ENCODE measurements at places on chromosomes 12 and 14.

DNA sequence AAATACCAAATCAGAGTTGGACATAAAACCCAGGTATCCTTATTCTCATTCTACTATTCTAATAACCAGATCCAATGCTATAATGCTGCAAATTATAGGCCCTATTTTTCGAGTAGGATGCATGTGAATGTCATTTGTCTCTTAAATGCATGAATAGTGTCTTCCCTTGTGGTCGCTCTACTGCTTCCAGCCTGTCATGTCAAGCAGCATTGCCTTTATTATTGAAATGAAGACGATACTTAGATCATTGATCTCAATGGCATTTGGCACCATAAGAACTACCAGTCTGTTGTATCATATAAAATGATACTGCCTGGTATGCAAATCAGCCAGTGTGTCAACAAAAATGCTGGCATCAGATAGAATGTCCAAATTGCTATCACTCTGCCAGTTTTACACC, 649.1 kb downstream of the DIO2 start:
- no peak for DNase-seq

DNA sequence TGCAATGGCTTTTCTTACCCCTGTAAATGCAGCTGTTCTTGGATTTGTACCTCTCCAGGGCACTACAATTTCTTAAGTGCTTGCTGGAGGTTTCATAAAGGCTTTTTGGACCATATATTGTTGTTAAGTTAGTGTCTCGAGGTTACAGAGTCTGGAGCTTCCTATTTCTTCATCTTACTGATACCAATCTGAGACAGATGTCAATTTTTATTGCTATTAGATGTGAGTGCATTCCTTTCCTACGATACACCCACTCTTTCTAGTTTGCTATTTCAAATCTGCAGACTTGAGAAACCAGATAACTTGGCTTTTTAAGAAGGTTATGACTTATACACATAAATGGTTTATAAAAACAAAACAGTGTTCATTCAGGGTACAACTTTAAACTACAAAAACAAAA, 2.1 kb downstream of the NOXRED1 start:
- DNase-seq = no peak

- no peak for DNase-seq
These were observed 47.9 kb downstream of the RPH3A start for GRCh38 chr12:112839386-112839972.

DNA sequence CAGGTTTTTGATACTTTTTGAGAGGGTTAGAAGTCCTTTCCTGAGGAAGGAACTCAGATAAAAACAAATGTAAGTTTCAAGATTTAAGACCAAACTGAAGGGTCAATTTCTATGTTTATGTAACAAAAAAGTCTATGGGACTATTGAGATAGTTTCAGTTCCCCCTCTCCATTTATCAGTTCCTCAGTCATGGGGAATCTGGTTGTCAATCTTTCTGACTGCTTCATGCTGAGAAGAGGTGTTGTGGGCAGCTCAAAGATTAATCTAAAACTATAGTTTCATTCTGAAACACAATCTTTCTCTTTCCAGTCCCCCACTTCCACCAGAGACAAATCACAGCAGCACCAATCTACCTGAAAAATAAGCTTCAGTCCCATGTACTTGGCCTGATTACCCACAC, 93.7 kb downstream of the KCNMB4 start:
- no peak for DNase-seq

GRCh38 chr14:86912709-86913108, 1080.3 kb downstream of the GALC start:
- DNase-seq = no peak

DNA sequence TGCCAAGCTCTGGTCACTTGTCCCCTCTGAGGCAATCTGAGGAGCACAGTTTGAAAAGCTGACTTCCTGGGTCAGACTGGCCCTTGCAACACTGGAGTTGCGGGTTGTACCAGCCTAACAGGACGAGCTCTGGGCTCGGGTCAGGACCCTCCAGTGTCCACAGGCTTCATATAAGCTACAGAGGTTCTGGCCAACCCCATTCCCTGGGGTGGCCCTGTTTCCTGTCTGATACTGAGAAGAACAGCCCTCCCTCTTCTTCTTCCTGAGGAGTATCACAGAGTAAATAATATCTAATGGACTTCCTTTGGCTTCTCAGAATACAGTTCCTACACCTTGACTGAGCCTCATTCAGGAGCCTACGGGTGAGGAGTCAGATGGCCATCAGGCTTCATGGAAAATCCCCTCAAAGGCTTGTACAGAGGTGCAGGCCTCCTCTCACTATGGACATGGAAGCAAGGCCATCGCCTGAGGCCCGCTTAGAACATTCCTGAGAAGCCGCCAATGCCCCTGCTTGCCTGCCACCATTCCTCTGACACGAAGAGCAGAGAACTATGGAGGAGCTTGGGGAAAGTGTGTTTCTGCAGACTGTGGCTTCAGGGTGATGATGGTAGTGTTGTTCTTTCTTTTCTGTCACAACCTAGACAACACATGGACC, 28.5 kb upstream of the ANO2 start:
- DNase-seq = no peak

- no peak for DNase-seq
These were observed 37.1 kb upstream of the STK38L start for GRCh38 chr12:27206801-27207502.

- DNase-seq = no peak
These were observed 118.8 kb downstream of the ST8SIA1 start for GRCh38 chr12:22215467-22216253.

GRCh38 chr14:68644101-68644500, 148.8 kb downstream of the ZFP36L1 start:
- DNase-seq = no peak

DNA sequence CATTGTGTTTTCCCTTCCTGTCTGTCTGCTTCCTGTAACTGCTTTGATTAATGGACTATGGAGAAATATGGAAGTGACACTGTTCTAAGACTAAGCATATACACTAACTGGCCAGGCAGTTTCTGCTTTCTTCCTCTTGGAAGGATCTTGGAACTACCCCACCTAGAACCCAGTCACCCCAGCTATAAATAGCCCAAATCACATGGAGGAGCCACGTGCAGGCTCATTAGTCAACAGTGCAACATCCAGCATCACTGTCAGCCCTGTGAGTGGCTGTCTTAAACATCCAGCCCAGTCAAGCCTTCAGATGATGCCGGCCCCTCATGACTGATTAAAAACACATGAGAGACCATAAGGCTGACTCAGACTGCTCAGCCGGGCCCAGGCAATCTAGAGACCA, 39.2 kb downstream of the BCAT1 start:
- no peak for DNase-seq

GRCh38 chr14:81662570-81663197, 129.0 kb upstream of the SEL1L start:
- no peak for DNase-seq

DNA sequence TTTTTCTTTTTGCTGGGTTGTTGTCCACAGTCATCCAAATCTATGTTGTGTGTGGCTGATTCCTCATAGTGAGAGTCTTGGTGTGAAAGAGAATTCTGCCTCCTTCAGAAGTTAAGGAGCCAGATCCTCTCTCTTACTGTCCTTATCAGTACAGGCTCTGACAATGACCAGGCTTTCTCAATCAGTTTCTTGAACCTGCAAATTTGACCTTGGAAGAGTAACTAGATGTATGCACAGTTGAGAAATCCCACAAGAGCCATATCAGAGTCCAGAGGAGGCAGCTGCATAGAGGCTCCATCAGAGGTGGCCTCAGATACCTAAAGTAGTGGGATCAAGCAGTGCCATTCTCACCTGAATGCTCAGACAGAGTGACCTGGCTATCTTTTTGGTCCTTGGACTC, 5.5 kb upstream of the GALC start:
- DNase-seq = no peak

GRCh38 chr12:46450279-46450748, 77.7 kb upstream of the SLC38A2 start:
- no peak for DNase-seq

DNA sequence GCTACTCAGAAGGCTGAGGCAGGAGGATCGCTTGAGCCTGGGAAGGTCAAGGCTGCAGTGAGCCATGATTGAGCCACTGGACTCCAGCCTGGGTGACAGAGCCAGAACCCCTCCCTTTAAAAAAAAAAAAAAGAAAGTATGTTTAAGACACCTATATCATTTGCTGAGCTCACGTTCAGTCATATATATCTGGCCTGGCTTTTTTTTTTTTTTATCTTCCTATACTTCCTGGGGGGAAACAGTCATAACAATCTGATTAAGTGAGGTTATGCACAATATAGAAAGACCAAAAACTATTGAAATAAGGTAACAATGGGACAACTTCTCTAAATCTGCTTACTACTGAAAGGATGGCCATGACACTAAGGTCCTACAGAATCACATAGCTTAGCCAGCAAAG, 9.4 kb upstream of the ARID2 start:
- no peak for DNase-seq
